Upper lobe of left lung (tissue), 6 donors: ENCODE measurements at places on chromosomes 2 and 18. TPM values are rescaled to one million over a fixed set of nuclear protein-coding genes. Genes with fewer than 3 reads are reported as not detected.

The PROKR1 gene
- total RNA-seq: not detected

DNA sequence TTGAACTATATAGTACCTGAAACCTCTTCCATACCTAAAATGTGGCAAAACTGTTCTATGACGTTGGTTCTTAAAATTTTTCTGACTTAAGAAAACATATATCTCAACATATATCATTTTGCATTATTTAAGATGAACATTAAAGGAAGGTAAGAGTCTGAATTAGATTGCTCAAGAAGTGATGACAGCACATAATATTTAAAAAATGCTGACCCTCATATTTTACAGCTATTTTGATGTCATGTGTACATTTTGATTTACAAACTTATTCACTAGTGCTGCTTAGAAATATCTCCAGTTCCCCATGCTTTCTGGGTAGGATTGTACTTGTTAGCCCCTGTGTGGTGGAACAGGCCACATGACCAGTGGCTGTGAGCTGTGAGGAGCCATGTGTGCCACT is 666.1 kb downstream of the SATB2 start:
- H3K4me3 ChIP-seq: no peak overlapping the region
- H3K4me1 ChIP-seq: no peaks in the 10 kb centered on the region
- no peak for DNase-seq

GRCh38 chr2:74690571-74690970 is 36.5 kb downstream of the SEMA4F start:
- H3K27me3 ChIP-seq: no peaks in the 10 kb centered on the region
- no peak for DNase-seq
- H3K4me3 ChIP-seq: no peak overlapping the region
- no peaks in the 10 kb centered on the region for H3K36me3 ChIP-seq
- H3K4me1 ChIP-seq: peaks cover 14% of the 10 kb centered on the region

- no peaks in the 10 kb centered on the region for H3K36me3 ChIP-seq
- no peak for DNase-seq
- H3K4me3 ChIP-seq: no peak overlapping the region
- H3K27me3 ChIP-seq: no peaks in the 10 kb centered on the region
- H3K27ac ChIP-seq: no peak overlapping the region
- no peaks in the 10 kb centered on the region for H3K4me1 ChIP-seq
These were observed 73.7 kb upstream of the DPP10 start for GRCh38 chr2:114368705-114369104.

The VSNL1 gene
- total RNA-seq: not detected

- no peaks in the 10 kb centered on the region for H3K27me3 ChIP-seq
- no peaks in the 10 kb centered on the region for H3K4me1 ChIP-seq
- no peak overlapping the region for H3K4me3 ChIP-seq
- peak; percentile 10 for DNase-seq
These were observed 47.6 kb upstream of the FAHD2A start for GRCh38 chr2:95354925-95355324.

DNA sequence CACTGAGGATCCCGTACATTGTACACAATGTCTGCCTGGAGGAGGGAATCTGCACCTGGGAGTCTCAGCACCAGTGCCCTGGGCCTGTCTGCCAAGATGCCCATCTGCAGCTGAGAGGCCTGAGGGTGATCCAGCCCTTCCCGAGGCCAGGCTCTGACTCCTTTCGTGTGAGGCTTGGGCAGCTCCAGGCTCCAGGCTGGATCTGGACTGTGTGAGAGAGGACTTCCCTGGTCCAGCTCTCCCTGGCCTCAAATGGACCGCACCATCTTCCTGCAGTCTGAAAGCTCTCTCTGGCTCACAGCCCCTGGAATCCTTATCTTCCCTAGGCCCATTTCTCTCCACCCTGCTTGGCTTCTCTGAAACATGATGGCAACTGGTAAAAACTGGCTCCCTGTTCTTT is 324.6 kb downstream of the DYSF start:
- no peaks in the 10 kb centered on the region for H3K27me3 ChIP-seq
- H3K27ac ChIP-seq: no peak overlapping the region
- H3K36me3 ChIP-seq: no peaks in the 10 kb centered on the region

DNA sequence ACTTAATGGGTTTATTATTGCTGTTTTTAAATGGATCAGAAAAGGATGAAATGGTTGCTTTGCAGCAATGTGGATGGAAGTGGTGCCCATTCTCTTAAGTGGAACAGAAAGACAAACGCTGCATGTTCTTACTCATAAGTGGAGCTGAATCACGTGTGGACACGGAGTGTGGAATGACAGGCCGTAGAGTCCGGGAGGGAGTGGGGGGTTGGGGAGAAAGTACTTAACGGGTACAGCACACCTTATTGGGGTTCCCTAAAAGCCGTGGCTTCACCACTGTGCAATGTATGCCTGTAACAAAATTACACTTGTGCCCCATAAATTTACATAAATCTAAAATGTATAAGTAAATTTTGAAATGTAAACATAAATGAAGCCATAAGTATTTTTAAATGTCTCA is 64.0 kb upstream of the CTDP1 start:
- no peaks in the 10 kb centered on the region for H3K27me3 ChIP-seq
- H3K4me3 ChIP-seq: no peak overlapping the region
- H3K36me3 ChIP-seq: no peaks in the 10 kb centered on the region
- no peak for DNase-seq
- H3K4me1 ChIP-seq: peaks cover 11% of the 10 kb centered on the region

The PPIL3 gene
- total RNA-seq: 15.7 TPM

The EGR4 gene
- total RNA-seq: not detected

- H3K27ac ChIP-seq: no peak overlapping the region
- H3K27me3 ChIP-seq: peaks cover 11% of the 10 kb centered on the region
- H3K4me1 ChIP-seq: peaks cover 14% of the 10 kb centered on the region
These were observed 13.0 kb downstream of the KIF5C start for GRCh38 chr2:148888003-148888501.

GRCh38 chr18:49546719-49547273 is 15.1 kb upstream of the LIPG start:
- H3K4me1 ChIP-seq: no peaks in the 10 kb centered on the region
- no peak for DNase-seq

- no peaks in the 10 kb centered on the region for H3K27me3 ChIP-seq
- H3K4me1 ChIP-seq: peaks cover 10% of the 10 kb centered on the region
- H3K4me3 ChIP-seq: no peak overlapping the region
These were observed 55.4 kb downstream of the UXS1 start for GRCh38 chr2:106138543-106139237.

The NFATC1 gene
- 14.0 TPM for total RNA-seq

DNA sequence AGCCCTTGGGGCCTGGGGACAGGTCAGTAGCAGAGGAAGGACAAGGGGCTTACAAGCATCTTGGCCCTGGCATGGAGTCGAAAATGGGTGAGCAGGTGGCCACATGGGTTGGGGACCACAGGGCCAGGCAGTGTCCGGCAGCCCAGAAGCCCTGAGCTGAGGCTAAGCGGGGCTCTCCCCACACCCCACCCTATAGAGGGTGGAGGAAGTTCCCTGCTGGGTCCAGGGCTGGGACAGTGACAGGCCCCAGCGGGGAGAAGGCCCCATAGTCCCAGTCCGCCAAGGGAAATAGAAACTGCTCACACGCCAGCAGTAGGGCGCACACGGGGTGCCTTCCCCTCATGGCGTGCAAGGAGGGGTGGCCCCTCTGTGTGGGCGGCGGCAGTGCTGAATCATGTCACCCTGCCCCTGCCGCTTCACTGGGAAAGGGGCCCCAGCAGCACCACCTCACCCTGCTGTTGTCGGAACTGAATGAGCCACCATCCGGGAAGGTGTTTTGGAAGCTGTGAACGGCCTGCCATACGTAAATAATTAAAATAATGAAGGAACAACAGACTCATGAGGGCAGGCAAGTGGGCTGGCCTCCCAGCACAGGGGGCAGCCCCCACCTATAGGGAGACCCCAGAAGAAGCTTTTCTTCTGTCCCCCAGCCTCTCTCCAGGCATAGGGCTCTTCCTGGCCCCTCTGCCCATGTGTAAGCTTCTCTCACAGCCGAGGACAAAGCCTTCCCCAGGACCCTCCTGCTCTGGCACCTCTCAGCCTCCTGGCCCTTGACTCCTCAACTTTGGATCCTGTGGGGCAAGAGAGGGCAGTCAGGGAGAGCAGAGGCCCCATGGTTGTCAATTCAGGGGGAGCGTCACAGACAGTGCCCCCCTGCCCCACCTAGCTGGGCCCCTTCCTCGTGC is 12.7 kb upstream of the DUSP2 start:
- no peak overlapping the region for H3K4me3 ChIP-seq
- no peaks in the 10 kb centered on the region for H3K36me3 ChIP-seq
- DNase-seq: no peak
- peak overlapping the region; percentile 13 for H3K27ac ChIP-seq

The FAM124B gene
- total RNA-seq: 1.5 TPM

The RPRM gene
- total RNA-seq: not detected

DNA sequence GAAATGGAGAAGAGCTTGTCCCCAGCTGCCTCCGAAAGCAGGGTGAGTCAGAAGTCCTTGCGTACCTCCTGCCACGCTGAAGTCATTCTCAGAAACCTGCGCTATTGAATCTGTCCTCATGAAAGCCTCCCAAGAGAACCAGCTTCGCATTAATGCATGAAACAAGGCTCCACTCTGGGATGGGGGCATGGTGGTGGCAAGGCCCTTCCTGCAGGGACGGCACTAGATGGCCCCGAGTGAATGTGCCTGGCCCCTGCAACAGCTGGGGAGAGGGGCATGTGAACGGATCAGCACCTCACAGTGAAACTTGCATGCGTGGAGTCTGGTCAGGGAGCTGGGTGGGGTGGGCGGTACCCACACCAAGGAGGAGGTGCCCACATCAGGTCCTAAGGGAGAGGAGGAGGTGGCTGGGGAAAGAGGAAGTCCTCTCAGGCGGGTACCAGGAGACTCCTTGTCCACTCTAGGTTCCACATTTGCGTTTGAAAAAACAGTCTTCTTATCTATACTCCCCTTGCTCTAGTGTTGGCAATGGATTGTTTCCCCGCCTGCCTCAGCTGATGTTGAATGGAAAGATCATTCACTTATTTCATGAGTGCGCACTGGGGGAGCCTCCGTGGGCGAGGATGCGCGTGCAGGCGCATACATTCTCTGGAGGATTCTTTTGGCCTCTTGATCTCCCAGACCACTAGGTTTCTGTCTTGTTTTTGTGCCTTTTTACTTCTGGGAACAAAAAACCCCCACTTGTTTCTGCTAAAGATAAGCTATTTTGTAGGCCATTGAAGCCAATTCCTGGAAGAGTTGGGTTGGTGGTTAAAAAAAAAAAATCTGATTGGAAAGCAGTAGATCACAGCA is 104.7 kb downstream of the KLHL29 start:
- no peaks in the 10 kb centered on the region for H3K27me3 ChIP-seq
- no peaks in the 10 kb centered on the region for H3K4me1 ChIP-seq
- H3K4me3 ChIP-seq: no peak overlapping the region
- no peak overlapping the region for H3K27ac ChIP-seq

- H3K36me3 ChIP-seq: no peaks in the 10 kb centered on the region
- no peaks in the 10 kb centered on the region for H3K27me3 ChIP-seq
- H3K27ac ChIP-seq: no peak overlapping the region
- no peaks in the 10 kb centered on the region for H3K4me1 ChIP-seq
- DNase-seq: no peak
- H3K4me3 ChIP-seq: no peak overlapping the region
These were observed 14.8 kb upstream of the INHBB start for GRCh38 chr2:120330946-120331822.

DNA sequence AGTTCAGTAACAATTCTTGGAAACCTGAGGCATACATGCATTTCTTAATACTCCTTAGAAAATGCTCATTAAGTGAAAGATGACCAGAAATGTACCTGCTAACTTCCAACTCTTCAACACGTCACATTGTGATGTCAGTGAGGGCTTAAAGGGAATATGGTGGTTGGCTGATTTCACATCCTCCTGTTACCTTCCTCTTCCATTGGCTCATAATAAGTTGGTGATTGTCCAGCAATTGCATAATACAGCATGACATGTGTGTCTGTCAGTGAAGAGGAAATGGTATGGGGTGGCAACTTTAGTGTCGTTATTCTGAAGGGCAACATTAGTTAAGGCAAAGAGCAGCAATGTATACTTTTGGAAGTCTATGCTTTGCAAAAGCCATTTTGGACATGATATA is 26.0 kb downstream of the PLEK start:
- no peak overlapping the region for H3K4me3 ChIP-seq
- no peaks in the 10 kb centered on the region for H3K27me3 ChIP-seq
- peak overlapping the region; percentile 48 for H3K27ac ChIP-seq
- DNase-seq: no peak
- peaks cover 12% of the 10 kb centered on the region for H3K4me1 ChIP-seq

DNA sequence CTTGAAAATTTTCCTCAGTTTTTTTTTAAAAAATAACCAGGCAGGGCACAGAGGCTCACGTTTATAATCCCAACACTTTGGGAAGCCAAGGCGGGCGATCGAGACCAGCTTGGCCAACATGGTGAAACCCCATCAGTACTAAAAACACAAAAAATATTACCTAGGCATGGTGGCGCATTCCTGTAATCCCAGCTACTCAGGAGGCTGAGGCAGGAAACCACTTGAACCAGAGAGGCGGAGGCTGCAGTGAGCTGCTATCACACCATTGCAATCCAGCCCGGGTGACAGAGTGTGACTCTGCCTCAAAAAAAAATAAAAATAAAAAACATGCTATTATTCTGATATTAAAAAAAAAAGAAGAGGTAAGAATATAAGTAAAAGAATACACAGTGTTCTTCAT is 191.0 kb downstream of the ZEB2 start:
- H3K27ac ChIP-seq: no peak overlapping the region
- H3K36me3 ChIP-seq: no peaks in the 10 kb centered on the region
- DNase-seq: no peak
- H3K4me1 ChIP-seq: peaks cover 20% of the 10 kb centered on the region
- no peaks in the 10 kb centered on the region for H3K27me3 ChIP-seq
- H3K4me3 ChIP-seq: no peak overlapping the region

DNA sequence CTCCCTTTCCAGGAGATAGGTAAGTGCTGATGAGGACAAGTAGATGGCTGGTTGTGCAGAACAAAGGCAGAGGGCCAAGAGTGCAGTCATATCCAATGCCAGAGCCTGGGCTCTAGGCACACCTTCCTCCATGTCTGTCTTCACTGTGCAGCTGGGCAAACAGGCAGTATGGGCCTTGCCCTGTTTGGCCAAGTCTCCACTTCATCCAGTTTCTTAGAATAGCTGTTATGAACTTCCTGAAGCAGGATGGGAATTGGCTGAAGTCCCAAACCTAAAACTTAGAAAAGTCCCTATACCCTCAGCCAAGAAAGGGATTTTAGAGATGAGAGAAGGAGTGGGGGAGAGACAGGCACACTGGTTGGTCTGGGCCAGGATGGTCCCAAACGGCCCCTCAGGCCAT is 37.5 kb upstream of the CYP26B1 start:
- no peak for DNase-seq
- no peak overlapping the region for H3K4me3 ChIP-seq
- no peaks in the 10 kb centered on the region for H3K36me3 ChIP-seq

The ADGRF3 gene
- total RNA-seq: 2.1 TPM

The DSC2 gene
- total RNA-seq: 2.1 TPM

The C2orf66 gene
- total RNA-seq: not detected

The NCKAP5 gene
- total RNA-seq: 47.1 TPM

GRCh38 chr2:58427572-58428095 is 186.5 kb upstream of the FANCL start:
- H3K36me3 ChIP-seq: no peaks in the 10 kb centered on the region
- H3K4me3 ChIP-seq: peak overlapping the region; percentile 3
- H3K27ac ChIP-seq: no peak overlapping the region
- peaks cover 20% of the 10 kb centered on the region for H3K4me1 ChIP-seq
- H3K27me3 ChIP-seq: no peaks in the 10 kb centered on the region
- DNase-seq: peak; percentile 80

The NYAP2 gene
- total RNA-seq: 1.3 TPM
